H9 (cell line): ENCODE measurements at places on chromosomes 12 and 14. TPM values are rescaled to one million over a fixed set of nuclear protein-coding genes. Genes with fewer than 3 reads are reported as not detected.
A peak's percentile ranks its signal among the peaks of the same experiment; 100 is the strongest.

The B3GNT4 gene
- total RNA-seq, result 0.92 and 1.0 TPM in 2 replicates

DNA sequence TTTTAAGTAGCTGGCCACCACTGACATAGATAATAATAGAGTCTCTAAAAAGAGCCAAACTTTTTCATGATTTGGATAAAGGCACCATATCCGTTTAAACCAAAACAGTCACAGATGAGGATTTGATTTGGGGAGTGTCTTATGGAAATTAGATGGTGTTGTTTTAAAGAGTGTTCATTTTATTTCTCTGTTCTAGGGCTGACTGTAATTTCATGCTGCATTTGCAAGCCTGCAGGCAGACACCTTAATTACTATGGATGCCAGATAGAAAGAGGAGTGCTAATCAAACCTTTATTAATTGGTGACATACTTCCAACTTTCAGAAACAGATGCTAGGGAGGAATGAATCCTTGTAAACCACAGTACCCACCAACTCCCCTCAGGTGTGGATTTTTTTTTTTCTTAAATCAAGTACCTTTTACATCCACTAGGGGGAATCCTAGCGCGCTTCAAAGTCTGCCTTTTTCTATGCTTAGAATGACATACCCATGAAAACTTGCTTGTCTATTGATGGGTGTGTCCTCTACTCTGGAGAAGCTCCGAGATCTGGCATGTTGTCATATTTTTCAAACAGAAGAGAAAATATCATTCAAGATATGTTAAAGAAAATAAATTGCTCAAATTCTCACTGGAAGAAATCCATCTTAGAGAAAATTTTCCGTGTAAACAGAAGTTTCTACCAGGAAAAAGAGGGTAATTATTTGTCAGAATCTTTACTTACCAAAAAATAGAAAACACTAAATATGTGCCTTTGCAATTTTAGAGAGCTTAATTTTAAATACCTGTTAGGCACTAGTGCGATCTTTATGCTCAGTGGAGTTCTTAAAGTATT is 14.2 kb upstream of the PLXNC1 start:
- no peak for DNase-seq

The ZBTB42 gene
- 5.9 and 6.1 TPM in 2 replicates for total RNA-seq

DNA sequence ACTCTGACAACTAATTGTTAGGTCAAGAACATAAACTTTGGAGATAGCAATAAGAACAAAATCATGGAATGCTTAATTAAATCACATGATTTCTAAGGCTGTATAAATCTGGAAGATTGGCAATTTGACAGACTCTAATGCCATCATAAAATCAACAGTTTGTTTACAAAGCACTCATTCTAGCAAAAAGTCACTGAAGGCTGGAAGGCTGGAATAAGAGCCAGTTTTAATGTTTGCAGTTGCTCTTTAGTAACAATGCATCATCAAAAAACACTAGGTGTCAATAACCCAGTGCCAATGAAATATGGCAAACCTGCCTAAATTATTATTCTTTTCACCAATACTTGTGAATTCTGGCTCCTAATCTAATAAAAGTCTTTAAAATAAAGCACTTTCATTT is 65.0 kb downstream of the NUMB start:
- no peak for DNase-seq

The TAS2R14 gene
- total RNA-seq, result 1.9 and 2.1 TPM in 2 replicates

GRCh38 chr14:55410876-55411275 is 754 bp downstream of the ATG14 start:
- DNase-seq, result no peak

The FAM186B gene
- total RNA-seq, result 0.42 and 0.46 TPM in 2 replicates

DNA sequence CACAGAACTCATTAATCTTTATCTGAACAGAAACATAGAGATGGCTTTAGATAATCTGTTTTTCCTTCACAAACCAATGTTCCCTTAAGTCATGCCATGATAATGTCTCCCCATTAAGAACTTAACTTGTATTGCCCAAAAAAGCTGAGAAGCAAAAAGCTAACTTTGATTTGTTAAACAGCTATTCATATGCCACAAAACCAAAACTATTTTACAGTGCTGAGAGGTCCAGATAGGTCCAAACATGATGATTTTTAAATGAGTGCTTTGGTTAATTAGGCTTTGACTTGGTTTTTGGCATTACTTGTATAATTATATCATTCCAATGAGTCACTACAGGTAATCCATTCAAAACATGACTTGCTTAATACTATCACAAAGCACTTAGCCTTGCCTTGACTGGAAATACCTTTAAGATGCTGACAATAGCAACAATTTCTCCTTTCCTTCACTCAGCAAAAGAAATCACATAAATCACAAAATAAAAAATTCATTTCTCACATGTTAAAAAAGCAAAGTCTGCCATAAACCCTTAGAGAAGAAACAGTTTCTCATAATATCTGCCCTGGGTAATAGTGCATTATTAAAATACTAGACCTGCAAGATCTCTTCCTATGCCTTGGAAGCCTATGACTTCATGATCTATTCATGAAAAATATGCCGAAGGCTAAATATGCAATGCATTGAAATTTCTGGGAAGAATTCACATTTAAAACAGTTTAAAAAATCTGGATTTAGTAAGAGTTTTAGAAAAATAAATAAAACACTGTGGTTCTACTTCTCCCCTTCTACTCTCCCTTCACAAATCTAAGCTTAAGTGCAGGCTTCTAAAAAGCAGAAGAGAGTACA is 52.0 kb upstream of the SAV1 start:
- DNase-seq, result no peak

DNA sequence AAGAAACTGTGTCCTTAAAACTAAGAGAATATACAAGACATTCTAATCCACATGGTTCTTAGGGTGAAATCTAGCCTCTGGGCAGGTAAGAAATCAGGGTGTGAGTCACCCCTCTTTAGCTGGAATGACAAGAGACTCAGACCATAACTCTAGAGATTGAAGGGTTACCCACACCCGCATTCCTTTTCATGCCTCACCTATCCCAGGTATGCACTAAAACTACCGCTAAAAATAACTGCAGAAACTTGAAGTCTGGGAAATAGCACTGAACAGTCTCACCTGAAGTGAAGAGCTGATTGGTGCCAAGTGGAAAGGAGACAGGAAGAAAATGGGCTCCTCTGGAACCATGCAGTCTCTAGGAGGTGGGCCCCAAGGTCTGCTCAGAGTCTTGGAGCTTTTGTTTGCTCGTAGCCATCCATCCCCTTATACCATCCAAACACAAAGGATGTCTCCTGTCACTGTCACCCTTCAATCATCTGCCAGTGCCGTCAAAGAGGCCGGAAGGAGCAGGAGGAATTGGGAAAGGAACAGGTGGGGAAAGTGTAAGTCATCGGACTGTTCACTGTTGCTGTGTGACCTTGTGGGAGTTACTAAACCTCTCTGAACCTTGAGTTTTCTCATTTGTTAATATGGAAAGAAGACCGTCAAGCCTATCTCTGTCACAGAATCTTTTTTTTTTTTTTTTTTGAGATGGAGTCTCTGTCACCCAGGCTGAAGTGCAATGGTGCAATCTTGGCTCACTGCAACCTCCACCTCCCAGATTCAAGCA is 22.4 kb downstream of the DDX47 start:
- no peak for DNase-seq

DNA sequence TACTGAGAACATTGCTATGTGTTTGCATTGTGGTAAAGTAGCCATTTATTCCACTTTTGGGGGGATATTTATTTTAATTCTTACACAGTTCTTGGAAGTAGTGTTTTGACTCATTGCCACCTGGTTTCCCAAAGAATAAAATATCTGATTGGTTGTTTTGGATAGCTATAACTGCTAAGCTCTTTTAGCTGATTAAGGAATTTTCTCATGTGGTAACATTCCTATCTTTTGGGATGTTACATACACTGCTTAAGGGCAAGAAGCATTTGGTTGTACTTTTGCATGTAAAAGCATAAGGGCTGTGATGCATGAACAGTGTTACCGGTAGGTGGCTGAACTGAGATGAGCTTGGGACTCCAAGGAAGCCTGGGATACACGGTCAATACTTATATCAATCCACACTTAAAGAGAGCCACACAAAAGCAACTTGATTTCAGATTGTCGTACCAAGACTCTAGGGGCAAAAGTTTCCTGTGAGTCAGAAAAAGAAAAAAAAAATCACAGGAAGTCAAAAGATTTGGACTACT is 71.4 kb upstream of the PRKD1 start:
- no peak for DNase-seq

The SLC6A15 gene
- total RNA-seq, result 12.9 and 16.7 TPM in 2 replicates

The SLC2A13 gene
- total RNA-seq, result 5.1 and 7.0 TPM in 2 replicates

The CCND2 gene
- total RNA-seq, result 98.2 and 104 TPM in 2 replicates

- DNase-seq, result no peak
These were observed 77.5 kb downstream of the LIN7A start for GRCh38 chr12:80860206-80860605.

GRCh38 chr14:98189511-98189910 is 1082.5 kb downstream of the BCL11B start:
- DNase-seq, result no peak

GRCh38 chr12:66036317-66036716 is 94.2 kb downstream of the LLPH start:
- DNase-seq, result no peak

GRCh38 chr14:35944847-35945246 is 118.7 kb downstream of the BRMS1L start:
- peak; percentile 76 for DNase-seq

GRCh38 chr14:67941456-67942018 is 122.0 kb downstream of the RAD51B start:
- DNase-seq, result no peak

The KRT6C gene
- not detected in 2 replicates for total RNA-seq

- peak; percentile 25 for DNase-seq
These were observed 103.2 kb upstream of the EIF5 start for GRCh38 chr14:103230658-103231334.

The PARP11 gene
- total RNA-seq, result 11.3 and 12.7 TPM in 2 replicates

DNA sequence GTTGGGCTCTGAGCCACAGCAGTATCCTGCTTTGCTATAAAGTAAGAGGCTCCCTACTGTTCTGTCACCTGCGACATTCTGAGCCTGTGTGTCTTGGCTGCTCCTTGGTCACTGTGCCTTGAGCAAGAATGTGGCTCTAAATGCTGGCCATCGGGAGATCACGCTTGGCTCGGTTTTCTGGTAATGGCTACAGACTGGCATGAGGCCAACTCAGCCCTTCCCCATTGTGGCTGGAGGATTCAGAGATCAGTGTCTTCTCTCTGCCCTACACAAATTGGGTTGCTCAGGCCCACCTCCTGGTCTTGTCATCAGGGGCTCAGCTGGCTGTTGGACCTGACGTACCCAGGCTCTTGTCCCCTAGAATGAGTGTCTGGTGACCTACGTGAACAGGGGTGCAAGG is 94.5 kb downstream of the PLXNC1 start:
- no peak for DNase-seq

GRCh38 chr12:100375038-100375735 is 18.3 kb downstream of the SLC17A8 start:
- DNase-seq, result no peak

The CLEC2A gene
- 0.87 TPM in 1 of 2 replicates, not detected in the other for total RNA-seq

GRCh38 chr14:59281609-59282377 is 93.3 kb downstream of the DAAM1 start:
- no peak for DNase-seq

- no peak for DNase-seq
These were observed 49.3 kb upstream of the DIO2 start for GRCh38 chr14:80260645-80261044.

GRCh38 chr14:50605766-50606165 is 45.8 kb downstream of the ATL1 start:
- no peak for DNase-seq

GRCh38 chr14:30553311-30553989 is 5.5 kb upstream of the G2E3 start:
- no peak for DNase-seq

The CCDC38 gene
- total RNA-seq, result not detected in 2 replicates

DNA sequence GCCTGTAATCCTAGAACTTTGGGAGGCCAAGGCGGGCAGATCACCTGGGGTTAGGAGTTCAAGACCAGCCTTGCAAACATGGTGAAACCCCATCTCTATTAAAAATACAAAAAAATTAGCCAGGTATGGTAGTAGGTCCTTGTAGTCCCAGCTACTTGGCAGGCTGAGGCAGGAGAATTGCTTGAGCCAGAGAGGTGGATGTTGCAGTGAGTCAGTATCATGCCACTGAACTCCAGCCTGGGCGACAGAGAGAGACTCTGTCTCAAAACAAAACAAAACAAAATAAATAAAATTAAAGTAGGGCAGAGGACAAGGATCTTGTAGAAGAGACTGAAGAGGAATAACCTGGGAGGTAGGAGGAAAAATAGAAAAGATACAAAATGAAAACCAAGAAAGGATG is 45.5 kb upstream of the GUCY2C start:
- no peak for DNase-seq

The SPX gene
- total RNA-seq, result 0.35 and 0.57 TPM in 2 replicates

The CHPT1 gene
- 14.2 and 17.1 TPM in 2 replicates for total RNA-seq
